ENCODE measurements at places on chromosomes 7 and 10.
A peak's percentile ranks its signal among the peaks of the same experiment; 100 is the strongest.

GRCh38 chr7:140214075-140214684, 37.4 kb upstream of the KDM7A start:
- DNase-seq = no peak

DNA sequence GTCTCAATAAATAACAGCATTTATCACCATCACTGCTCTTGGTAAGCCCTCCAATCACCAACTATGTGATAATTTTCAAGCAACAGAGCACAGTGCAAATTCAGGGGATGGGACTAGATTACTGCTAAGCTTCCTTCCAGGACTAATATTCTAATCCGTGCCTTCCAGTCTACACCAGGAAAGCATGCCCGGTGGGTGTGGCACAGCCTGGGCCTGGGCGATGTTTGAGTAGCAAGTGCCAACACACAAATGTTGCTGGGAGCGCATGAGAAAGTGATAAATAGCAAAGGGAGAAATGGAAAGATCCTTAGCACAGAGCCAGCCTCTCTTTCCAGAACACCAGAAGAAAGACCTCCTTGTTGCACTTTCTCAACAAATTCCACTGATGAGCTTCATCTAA, 13.5 kb upstream of the TM9SF3 start:
- DNase-seq = no peak

DNA sequence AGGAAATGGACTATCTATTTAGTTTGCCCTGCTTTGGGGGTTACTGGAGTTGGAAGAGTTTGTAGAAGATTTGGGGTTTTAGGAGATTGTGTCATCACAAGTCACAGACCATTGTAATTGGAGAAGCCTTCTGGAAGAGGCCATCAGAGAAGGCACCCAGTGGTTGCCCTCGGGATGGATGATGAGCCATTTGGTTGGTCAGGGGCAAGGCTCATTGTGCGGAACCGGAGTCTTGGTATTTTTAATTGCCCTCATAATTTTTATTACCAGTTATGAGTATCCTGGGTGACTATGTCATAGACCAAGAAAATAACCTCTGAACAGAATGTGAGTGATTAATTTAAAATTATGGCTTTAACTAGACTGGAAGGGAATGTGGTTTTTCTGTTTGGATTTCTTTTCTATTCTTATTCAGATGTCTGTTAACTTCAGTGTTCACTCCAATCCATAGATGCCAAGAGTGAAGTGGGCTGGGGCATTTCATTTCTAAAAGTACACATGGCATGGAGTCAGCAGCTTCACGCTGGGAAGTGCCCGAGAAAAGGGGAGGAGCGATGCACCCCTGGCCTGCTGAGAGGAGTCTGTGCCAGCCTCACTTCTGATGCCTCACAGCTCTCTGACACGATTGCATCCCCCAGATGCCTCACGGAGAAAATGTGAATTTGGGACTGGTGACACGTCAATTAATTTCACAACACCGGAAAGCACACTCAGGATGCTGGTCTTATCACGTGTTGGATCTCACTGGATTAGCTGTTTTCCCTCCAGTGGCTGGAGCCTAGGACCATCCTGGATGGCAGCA, 225.6 kb upstream of the IGFBP3 start:
- no peak for DNase-seq

DNA sequence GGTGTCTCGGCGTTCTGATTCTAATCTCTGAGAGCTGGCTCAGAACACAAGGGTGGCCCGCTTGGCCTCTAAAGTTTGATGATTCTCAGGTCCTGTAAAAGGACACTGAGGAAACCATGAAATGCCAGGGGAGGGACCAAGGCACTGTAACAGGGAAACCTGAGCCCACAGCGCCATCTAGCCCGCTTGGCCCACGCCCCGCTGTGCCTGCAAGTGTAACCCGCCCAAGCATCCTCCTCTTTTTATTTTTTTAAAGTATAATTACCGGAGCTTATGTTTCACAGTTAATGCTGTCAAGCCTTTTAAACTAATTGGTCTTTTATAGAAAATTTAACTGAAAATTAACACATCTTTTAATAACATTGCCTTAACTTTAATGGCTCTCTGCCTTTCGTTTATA, 734.7 kb downstream of the KCNMA1 start:
- no peak for DNase-seq

DNA sequence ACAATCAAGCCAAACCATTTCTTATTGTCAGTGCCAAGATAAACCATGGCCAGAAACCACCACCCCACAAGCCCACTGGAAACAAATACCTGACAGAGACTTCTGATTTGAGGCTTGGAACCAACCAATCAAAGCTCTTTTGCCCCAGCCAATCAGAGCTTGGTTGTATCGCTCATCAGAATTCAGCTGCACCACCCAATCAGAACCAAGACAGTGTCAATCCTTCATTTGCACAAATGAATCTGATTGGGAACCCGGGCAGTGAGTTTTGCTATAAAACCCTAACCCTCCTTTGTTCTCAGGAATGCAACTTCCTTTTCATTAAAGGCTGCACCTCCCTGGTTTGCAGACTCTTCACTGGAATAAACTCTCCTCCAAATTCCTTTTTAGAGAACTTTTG, 87.4 kb downstream of the ELAPOR2 start:
- no peak for DNase-seq

DNA sequence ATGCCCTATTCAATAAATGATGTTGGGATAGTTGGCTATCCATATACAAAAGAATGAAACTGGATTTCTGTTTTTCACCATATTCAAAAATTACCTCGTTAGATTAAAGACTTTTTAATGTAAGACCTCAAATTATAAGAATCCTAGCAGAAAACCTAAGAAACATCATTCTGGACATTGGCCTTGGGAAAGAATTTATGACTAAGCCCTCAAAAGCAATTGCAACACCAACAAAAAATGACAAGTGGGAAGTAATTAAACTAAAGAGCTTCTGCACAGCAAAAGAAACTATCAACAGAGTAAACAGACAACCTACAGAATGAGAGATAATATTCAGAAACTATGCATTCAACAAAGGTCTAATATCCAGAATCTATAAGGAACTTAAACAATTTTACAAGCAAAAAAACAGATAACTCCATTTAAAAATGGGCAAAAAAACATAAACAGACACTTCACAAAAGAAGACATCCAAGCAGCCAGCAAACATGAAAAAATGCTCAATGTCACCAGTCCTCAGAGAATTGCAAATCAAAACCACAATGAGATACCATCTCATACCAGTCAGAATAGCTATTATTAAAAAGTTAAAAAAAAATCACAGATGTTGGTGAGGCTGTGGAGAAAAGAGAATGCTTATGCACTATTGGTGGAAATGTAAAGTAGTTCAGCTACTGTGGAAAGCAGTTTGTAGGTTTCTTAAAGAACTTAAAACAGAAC, 309.8 kb downstream of the AHR start:
- no peak for DNase-seq

DNA sequence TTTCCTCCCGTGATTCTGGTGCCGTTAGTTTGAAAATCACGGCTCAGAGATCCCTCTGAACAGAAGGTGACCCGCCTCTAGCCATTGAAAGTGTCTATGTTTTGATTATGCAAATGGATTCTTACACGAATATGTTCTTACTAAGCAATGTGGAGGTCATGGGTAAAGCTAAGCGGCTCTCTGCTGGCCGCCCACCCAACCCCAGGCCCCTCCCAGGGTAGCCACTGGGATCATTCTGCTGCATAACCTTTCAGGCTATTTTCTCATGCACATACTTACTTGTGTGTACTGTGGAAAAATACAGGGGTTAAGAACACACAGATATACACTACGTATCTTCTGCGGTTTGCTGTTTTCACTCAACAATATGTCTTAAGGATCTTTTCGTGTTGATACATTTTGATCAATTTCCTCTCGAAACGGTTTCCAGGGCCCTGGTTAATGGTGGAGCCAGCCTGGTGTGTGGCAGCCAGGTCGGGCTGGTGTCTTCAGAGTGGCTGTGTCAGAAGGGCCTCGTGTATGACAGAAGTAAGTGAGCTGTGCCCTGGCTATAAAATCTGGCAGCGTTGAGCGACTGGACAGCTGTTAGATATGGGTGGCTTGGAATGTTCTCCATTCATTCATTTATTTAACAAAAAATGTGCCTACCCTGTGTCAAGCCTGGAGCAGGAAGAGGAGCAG, 29.9 kb downstream of the ZNF783 start:
- no peak for DNase-seq

GRCh38 chr7:157760004-157760730, 423.4 kb downstream of the DNAJB6 start:
- DNase-seq = no peak

GRCh38 chr7:92621561-92622023, 31.4 kb upstream of the FAM133B start:
- no peak for DNase-seq

DNA sequence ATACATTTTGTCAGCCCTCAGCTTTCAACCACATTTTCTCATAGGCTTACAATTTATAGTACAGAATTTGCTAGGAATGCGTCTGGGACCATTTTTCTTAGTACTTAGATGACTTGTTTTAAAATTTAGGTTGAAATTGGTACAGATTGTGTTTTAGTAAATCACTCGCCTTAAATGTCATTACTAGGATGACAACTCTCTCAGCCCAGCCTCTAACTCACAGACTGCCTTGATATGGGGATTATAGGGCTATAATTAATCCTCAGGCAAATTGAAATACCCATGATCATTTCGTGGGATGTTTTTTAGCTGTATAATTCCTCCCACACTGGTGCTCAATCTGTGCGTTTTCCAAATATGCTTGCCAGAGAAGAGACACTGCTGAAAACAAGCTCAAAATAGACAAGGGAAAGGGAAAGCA, 299.7 kb upstream of the AKR1E2 start:
- DNase-seq = no peak

DNA sequence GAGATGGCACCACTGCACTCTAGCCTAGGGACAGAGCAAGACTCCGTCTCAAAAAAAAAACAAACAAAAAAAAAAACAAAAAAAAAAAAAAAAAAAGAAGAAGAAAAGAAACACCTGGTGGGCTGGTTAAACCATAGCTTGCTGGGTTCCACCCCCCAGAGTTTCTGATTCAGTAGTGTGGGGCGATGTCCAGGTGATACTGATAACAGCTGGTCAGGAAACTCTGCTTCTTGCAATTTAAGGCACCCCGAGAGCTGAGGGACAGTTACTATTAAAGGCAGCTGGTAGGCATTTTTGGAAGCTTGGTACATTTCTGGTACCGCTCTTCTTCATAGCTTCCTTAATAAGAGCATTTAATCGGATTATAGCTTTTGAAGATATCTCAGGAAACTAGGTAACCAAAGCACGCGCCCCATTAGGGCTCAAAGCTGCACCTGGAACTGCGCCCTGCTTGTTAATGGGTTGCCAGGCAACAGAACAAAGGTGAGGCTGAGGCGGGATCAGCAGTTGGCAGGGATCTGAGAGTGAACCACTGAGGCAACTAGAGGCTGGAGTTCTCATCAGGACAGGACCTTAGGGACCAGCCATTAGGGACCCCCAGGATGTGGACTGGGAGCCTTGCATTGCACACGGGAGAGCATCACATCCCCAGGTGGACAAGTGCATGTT, 6.5 kb upstream of the SDK1 start:
- no peak for DNase-seq

GRCh38 chr10:6283655-6284054, 80.9 kb downstream of the PFKFB3 start:
- DNase-seq = no peak

GRCh38 chr7:128347647-128348097, 4.0 kb upstream of the RBM28 start:
- DNase-seq = no peak

- DNase-seq = no peak
These were observed 27.5 kb downstream of the LRRC27 start for GRCh38 chr10:132359305-132360040.

GRCh38 chr7:158083526-158084310, 503.9 kb downstream of the PTPRN2 start:
- no peak for DNase-seq

DNA sequence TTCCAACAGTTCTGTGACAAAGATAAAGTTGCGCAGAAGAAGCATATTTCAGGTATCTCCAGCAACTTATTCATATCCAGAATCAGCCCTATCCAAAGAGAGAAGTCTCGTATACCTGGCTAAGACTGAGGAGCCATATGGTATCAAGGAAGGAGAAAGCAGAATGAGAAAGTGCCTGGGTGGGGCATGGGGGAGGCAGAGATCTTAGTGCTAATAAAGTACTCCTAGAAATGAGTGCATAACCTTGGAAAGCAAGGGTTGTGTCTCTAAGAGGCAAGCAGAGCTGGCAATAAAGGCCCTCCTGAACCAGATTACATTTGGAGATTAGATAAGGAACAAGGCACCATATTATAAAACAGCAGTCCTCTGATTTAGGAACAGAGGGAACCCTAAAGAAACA, 12.7 kb downstream of the TASOR2 start:
- DNase-seq = no peak

DNA sequence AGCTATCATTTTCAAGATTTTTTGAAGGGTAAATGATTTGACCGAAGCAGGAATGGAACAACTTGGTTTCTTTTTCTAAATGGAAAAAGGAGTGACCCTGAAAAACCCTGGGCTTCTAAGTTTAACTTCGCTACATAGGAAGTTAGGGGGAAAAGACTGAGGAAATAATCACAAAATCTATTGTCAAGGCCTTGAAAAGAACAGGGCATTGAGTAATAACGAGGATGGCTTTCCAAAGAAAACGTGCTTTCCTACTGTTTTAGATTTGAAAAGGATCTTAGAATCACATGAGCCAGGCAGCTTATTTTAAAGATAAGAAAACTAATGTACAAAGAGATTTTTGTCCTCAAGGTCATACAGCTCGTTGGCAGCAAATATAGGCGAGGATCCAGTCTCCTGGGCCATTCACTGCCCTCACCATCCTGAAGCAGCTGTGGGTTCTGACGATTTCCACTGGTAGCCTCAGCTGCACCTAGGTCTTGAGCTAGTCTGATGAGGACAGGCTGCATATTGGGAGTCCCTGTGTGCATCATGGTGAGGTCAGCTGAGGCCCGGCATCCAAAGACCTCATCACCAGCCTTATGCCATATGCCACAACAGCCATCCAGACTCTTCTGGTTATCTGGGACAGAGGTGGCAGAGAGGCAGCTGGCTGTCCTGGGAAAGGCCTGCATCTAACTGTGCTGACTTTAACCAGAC, 384.7 kb upstream of the NRP1 start:
- no peak for DNase-seq

GRCh38 chr7:92667816-92668535, 77.8 kb upstream of the FAM133B start:
- DNase-seq = no peak

DNA sequence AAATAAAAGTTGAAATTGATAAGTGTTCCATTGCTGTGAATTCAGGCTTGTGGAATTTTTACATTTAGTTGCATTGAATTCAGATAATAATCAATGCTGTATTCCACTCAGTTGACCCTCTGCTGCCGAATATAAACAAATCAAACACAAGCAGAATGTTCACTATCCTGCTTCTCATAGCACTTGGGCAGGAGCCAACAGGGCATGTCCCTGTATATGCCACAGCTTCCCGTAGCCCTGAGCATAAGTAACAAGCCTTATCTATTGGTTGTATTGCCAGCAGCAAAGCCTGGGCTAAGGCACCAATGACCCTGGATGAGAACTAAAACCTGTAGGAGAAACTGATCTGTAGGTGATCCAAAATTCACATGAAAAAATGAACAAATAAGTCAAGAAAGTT, 145.9 kb downstream of the ARHGAP12 start:
- DNase-seq = no peak

DNA sequence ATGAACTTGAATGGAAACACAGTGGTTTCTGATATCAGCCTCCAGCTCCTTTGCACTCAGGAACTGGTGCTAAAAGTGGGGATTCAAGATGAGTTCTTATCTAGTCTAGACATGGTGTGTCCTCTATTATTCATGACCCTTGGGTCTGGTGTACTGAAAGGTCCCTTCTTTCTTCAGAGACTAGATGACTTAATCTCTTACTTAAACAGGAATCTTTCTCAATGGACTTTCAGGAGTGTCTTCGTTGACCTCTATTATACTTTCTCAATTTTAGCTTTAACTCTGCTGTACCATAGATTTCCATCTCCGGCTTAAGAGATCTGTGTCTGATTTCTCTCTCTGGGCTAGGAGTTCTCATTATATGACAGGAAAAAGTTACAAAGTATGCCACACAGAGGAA, 83.5 kb upstream of the INHBA start:
- peak; percentile 11 for DNase-seq

All from CMK (cell line).